CD4-positive, CD25-positive, alpha-beta regulatory T cell (primary cell): ENCODE measurements at places on chromosomes 13 and 19. TPM values are rescaled to one million over a fixed set of nuclear protein-coding genes. Genes with fewer than 3 reads are reported as not detected.

The HDGFL2 gene
- 32.7 TPM for total RNA-seq

DNA sequence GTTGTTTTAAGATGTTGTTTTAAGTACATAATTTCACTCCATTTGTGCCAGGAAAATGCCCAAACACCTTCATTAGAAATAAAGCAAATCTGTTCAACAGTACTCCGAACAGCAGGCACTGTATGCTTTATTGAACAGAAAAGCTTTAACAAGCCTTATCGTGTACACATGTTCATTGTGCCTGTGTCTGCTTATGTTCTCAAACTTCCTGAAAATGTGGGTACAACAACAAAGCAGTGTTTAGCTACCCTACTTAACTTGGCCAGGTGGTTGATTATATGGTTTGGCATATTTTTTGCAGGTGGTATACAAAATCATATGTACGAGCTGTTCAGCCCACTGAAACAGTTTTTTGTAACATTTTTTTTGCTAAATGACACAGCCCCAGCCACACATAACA lies 718.0 kb downstream of the DACH1 start:
- DNase-seq, result no peak
- H3K27me3 ChIP-seq, result no peaks in the 10 kb centered on the region
- H3K4me1 ChIP-seq, result no peaks in the 10 kb centered on the region
- no peak overlapping the region for H3K4me3 ChIP-seq
- no peaks in the 10 kb centered on the region for H3K36me3 ChIP-seq

DNA sequence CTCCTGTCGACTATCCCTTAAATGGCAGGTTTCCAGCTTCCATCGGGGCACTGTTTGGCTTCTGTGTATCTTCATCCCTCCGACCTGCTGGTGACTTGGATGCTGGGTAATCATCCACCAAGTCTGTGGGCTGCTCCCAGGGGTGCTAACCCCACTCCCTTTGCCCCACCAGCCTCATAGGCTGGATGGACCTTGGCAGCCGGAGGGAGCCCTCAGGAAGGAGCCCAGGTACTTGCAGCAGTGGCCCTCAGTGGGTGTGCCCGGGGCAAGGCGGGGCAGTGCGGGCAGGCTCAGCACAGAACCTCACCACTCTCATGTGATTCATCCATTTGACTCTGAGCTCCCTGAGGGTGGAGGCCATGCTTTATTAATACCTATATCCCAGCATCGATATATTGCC lies 27.4 kb upstream of the TUBGCP3 start:
- H3K27me3 ChIP-seq, result peaks cover 2% of the 10 kb centered on the region
- H3K27ac ChIP-seq, result no peak overlapping the region
- no peaks in the 10 kb centered on the region for H3K4me1 ChIP-seq
- H3K4me3 ChIP-seq, result no peak overlapping the region
- DNase-seq, result no peak
- H3K36me3 ChIP-seq, result no peaks in the 10 kb centered on the region

The ATP4B gene
- total RNA-seq, result not detected

The ANO8 gene
- 17.8 TPM for total RNA-seq

DNA sequence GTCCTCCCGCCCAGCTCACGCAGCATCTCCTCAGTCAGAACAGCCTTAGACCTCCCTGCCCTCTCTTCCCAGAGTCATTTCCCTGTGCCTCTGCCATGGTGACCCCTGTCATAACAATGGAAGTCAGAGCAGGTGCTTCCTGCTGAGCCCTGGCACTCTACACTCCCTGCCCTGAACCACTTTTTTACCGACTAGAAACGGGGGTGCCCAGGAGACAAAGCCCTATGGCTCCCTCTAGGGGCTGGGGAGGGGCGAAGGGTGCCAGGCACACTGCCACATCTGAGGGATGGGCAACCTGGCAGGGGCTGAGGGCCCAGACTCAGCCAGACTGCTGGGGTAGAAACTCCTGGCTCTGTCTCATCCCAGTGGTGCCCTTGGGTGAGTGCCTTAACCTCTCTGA lies 16.4 kb downstream of the ZNF574 start:
- H3K27me3 ChIP-seq, result no peaks in the 10 kb centered on the region
- peaks cover 37% of the 10 kb centered on the region for H3K36me3 ChIP-seq
- H3K4me1 ChIP-seq, result peaks cover 4% of the 10 kb centered on the region
- H3K4me3 ChIP-seq, result no peak overlapping the region
- H3K27ac ChIP-seq, result no peak overlapping the region

The CTXN1 gene
- total RNA-seq, result not detected

- no peaks in the 10 kb centered on the region for H3K4me1 ChIP-seq
- H3K4me3 ChIP-seq, result no peak overlapping the region
These were observed 244.2 kb downstream of the PCCA start for GRCh38 chr13:100333141-100333540.

DNA sequence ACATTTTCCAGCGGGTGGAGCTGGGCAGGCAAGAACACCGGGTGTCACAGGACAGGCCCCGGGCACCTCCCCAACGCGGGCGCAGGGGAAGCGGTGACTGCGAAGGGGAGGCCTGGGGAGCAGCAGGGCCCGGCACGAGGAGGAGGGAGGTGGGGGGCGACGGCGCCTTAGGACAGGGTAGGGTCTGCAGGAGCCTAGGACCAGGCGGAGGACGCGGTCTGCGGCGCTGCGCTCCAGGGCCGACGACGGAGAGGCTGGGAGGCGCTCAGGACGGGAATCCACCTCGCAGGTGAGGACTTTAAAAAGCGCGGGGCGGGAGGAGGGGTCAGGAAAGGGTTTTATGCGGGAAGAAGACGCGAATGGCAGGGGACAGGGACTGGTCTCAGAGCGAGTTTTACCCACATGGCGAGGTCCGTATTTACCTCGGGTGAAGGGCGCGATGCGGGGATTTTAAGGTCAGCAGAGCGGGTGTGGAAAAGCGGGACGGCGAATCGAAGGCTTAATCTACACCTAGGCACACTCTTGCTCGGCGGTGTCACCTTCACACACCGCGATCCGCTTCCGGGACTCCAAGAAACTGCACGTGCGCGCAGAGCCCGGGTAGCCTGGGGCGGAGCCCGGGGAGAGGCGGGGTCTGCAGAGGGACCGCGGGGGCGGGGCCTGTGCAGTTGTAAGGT lies 13.5 kb downstream of the ERVV-2 start:
- no peaks in the 10 kb centered on the region for H3K27me3 ChIP-seq
- H3K4me3 ChIP-seq, result no peak overlapping the region
- DNase-seq, result no peak
- H3K36me3 ChIP-seq, result no peaks in the 10 kb centered on the region
- no peaks in the 10 kb centered on the region for H3K4me1 ChIP-seq
- no peak overlapping the region for H3K27ac ChIP-seq

The SULT2A1 gene
- not detected for total RNA-seq

- H3K4me1 ChIP-seq, result no peaks in the 10 kb centered on the region
- H3K36me3 ChIP-seq, result no peaks in the 10 kb centered on the region
- DNase-seq, result no peak
These were observed 88.7 kb upstream of the PCDH9 start for GRCh38 chr13:67318860-67319259.

GRCh38 chr19:42253245-42254088 lies 1.5 kb downstream of the ERF start:
- no peaks in the 10 kb centered on the region for H3K27me3 ChIP-seq
- peak overlapping the region; percentile 37 for H3K4me3 ChIP-seq
- peaks cover 38% of the 10 kb centered on the region for H3K4me1 ChIP-seq
- H3K27ac ChIP-seq, result peak overlapping the region; percentile 96
- H3K36me3 ChIP-seq, result no peaks in the 10 kb centered on the region
- peak; percentile 45 for DNase-seq

DNA sequence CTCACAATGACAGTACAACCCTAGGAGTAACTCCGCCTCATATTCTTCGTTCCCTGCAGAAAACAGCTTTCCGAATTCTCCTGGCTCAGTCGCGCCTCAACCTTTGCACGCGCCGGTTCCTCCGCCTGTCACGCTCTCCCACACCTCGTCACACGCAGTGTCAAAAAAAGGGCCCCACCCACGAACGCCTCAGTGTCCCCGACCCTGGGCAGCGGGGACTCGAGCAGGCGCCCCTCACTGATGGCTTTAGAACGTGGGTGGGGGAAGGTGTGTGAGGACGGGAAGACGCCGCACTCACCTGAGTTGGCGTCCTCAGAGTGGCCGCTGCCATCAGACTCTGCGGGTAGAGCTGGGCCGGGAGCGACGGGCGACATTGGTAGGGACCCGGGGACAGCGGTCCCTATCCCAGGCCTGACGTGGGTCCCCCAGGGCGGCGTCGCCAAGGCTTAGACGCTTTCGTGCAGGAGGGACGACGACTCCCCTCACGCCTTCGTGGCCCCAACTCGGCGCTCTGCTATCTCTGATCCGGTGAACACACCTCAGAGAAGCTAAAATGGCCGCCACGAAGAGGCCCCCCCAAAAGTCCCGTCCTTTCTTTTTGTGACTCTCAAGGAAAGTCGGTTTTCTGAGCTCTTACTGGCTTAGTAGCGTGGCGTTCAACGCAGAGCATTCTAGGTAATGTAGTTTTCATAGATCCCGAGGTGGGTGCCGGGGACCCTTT lies at the start of gene ZNF154:
Gene ZNF154 (minus strand): TSS at position 564 of the 721 bp plus-strand sequence. CDS start 233 bp downstream, at position 331.
- H3K4me1 ChIP-seq, result no peaks in the 10 kb centered on the region
- no peaks in the 10 kb centered on the region for H3K27me3 ChIP-seq
- H3K4me3 ChIP-seq, result peak within 1 kb of the TSS; percentile 65
- H3K27ac ChIP-seq, result peak within 1 kb of the TSS; percentile 58
- peak; percentile 47 for DNase-seq

- no peak overlapping the region for H3K27ac ChIP-seq
- no peaks in the 10 kb centered on the region for H3K36me3 ChIP-seq
These were observed 30.7 kb downstream of the HTR2A start for GRCh38 chr13:46866150-46866549.
